Fibroblast of skin of left quadriceps (primary cell): ENCODE measurements at places on chromosomes 7 and 10.
A peak's percentile ranks its signal among the peaks of the same experiment; 100 is the strongest.

- DNase-seq, result no peak
Measured at GRCh38 chr10:3399756-3400155, 227.2 kb upstream of the PITRM1 start.

DNA sequence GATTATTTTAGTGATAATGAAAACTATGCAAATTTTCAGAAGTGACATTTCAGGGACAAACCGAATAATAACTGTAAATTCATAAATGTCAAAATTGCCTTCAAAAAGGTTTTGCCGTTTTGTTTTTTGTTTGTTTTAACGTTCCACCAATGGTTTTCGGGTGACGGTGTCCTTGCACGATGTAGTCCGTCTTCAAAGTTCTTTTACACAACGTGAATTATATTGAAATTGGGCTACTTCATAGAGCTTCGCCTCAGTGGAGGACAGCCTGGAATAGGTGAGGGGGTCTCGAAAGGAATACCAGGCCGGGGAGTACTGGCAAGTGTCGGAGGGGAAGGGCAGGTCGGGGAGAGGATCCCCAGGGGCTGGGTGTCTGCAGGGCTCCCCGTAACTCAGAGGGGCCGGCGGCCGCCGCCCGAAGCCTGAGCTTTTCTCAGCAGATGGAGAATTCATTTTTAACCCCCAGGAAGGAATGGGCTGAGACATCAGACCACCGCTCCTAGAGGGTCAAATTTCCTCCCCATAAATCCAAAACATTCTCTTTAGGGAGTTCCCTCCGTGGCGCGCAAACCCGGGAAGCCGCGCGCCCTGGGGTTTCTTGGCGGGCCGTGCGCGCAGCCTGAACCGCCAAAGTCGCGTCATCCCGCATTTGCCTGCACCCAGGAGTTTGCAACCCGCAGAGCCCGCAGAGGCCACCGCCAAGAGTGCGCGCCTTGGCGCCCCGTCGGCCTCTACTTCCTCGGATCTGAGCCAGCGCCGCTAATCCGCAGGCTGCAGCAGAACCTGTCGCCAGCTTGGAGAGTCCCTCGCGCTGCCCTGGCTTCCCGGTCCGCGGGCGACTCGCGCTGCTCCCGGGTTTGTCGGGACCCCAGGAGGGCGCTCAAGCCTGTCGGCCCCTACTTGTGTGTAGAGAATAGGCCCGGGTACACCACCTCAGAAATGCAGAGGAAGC is 17.3 kb upstream of the EVX1 start:
- DNase-seq, result no peak

GRCh38 chr10:103204353-103205255 is 11.5 kb upstream of the NT5C2 start:
- no peak for DNase-seq

GRCh38 chr10:28291881-28292297 is 11.0 kb downstream of the MPP7 start:
- DNase-seq, result peak; percentile 25

DNA sequence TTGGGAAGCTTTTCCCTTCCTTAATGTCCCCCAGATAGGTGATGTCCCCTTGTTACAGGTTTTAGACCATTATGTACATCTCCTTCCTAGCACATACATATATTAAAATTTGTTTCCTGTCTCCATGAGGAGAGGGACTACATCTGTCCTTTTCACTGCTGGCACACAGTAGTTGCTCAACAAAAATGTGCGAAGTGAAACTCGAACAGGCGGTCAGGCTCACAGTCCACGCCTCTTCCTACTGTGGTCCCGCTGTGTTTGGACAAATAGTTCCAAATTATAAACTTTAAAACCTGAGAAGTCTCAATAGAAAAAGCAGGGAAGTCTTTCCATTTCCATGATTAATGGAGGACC is 1.2 kb upstream of the HHEX start:
- DNase-seq, result no peak

GRCh38 chr7:44967571-44968446 is 11.0 kb downstream of the MYO1G start:
- no peak for DNase-seq

GRCh38 chr7:110548372-110548771 is 542.6 kb upstream of the LRRN3 start:
- DNase-seq, result no peak

GRCh38 chr7:191105-191980 is 1.0 kb upstream of the FAM20C start:
- DNase-seq, result peak; percentile 38

GRCh38 chr7:112509402-112509801 is 28.6 kb downstream of the LSMEM1 start:
- no peak for DNase-seq

GRCh38 chr10:125691160-125691981 is 8.4 kb upstream of the TEX36 start:
- peak; percentile 24 for DNase-seq

GRCh38 chr7:112296432-112296831 is 89.9 kb downstream of the ZNF277 start:
- DNase-seq, result no peak

- DNase-seq, result no peak
Measured at GRCh38 chr7:129804890-129805719, 147.7 kb downstream of the UBE2H start.

- DNase-seq, result no peak
Measured at GRCh38 chr10:92327445-92328433, 36.8 kb downstream of the MARCHF5 start.

DNA sequence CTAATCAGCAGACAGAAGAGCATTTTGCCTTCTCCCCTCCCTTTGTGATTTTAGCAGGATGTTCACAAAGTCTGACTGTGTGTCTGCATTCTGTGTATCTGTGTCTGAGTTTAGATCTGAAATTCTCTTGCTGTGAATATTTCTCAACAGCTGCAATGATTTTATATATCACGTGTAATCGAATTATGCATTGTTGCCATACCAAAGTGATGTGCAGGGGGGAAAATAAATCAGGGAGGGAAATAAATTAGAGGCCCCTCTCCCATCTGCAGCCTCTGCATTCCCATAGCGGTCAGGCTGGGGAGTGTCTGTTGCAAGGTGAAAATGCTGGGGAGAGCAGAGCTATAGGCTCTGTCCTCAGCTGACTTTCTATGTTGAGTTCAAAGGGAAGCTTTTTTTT is 209.0 kb downstream of the LRMDA start:
- DNase-seq, result peak; percentile 47

- DNase-seq, result no peak
Measured at GRCh38 chr7:149468208-149468607, 7.3 kb upstream of the ZNF777 start.

DNA sequence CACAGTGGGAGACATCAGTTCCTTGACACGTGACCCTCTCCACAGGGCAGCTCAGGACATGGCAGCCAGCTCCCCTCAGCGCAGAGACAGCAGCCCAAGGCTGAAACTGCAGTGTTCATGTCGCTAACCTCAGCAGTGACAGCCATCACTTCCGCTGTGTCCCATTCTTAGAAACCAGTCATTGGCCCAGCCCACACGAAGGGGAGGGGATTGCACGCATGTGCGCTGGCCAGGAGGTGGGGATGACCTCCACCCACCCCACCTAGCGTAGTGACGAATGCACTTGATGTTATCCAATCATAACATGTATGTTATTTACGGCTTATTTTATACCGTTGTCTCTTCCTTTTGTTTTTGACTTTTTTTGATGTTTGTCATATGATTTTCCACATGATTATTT is 36.9 kb upstream of the EGFR start:
- DNase-seq, result no peak

DNA sequence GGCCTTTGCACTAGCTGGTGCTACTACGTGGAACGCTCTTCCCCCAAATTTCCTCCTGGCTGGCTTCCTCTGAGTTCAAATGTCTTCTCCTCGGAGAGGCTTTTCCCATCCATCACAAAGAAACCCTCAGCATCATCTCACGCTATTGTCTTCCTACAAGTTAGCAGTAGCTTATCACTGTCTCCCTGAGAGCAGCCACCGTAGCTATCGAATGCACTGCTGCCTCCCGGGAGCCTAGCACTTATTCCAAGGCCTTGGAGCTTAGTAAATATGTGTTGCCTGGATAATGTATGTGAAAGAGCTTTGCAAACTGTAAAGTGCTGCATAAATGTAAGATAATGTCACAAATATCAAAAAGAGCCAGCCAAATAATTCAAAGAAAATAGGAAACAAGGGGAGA is 124.4 kb downstream of the KCNMA1 start:
- DNase-seq, result no peak

- no peak for DNase-seq
Measured at GRCh38 chr7:121046893-121047468, 58.5 kb downstream of the CPED1 start.

- no peak for DNase-seq
Measured at GRCh38 chr10:89217057-89217990, 10.2 kb upstream of the CH25H start.

GRCh38 chr10:98636921-98637329 is 190.2 kb upstream of the HPS1 start:
- DNase-seq, result no peak

DNA sequence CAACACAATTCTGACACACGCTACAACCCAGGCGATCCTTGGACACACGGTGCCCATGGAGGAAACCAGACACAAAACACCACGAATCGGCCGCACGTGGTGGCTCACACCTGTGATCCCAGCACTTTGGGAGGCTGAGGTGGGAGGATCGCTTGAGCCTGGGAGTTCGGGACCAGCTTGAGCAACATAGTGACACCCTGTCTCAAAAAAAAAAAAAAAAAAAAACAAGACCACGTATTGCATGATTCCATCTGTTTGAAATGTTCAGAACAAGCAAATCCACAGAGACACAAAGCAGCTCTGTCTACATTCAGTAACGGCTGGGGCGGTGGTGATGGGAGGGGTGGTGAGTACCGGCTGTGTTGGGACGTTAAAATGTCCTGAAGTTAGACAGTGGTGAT is 25.2 kb downstream of the ADAP1 start:
- no peak for DNase-seq

DNA sequence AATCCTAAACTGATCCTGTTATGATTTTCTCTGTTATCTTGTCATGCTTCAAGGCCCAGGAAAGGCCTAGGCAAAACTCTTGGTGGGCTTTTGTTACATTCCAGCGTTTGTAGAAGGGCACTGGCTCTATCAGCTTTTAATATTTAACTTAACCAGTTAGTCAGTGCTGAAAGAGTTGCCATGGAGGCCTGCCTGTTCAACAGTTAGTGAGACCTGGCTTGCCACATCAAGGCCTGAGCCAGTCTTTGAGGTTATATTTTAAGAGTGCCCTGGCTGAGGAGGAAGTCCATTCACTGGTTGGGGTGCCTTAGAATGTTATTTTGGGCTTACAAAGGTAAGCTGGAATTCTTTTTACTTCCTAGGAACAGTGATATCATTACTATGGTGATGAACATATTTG is 144.1 kb upstream of the NRG3 start:
- DNase-seq, result no peak

GRCh38 chr10:54194806-54195205 is 606.2 kb downstream of the PCDH15 start:
- no peak for DNase-seq

- no peak for DNase-seq
Measured at GRCh38 chr7:10824154-10824553, 149.5 kb upstream of the PHF14 start.

GRCh38 chr10:31317652-31318381 is 1.2 kb upstream of the ZEB1 start:
- no peak for DNase-seq

DNA sequence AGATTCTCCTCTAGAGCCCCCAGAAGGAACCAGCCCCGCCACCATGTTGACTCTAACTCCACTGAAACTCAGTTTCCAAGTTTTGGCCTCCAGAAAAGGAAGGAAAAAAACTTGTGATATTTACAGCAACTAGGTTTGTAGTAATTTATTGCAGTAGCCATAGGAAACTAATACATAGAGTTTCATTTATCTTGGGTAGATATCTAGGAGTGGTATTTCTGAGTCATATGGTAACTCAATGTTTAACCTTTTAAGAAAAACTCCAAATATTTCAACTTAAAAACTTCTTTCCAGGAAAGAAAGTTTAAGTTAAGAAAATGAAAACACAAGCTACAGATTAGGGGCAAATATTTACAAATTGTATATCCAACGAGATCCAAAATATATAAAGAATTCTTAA is 576.7 kb downstream of the KCNMA1 start:
- no peak for DNase-seq

DNA sequence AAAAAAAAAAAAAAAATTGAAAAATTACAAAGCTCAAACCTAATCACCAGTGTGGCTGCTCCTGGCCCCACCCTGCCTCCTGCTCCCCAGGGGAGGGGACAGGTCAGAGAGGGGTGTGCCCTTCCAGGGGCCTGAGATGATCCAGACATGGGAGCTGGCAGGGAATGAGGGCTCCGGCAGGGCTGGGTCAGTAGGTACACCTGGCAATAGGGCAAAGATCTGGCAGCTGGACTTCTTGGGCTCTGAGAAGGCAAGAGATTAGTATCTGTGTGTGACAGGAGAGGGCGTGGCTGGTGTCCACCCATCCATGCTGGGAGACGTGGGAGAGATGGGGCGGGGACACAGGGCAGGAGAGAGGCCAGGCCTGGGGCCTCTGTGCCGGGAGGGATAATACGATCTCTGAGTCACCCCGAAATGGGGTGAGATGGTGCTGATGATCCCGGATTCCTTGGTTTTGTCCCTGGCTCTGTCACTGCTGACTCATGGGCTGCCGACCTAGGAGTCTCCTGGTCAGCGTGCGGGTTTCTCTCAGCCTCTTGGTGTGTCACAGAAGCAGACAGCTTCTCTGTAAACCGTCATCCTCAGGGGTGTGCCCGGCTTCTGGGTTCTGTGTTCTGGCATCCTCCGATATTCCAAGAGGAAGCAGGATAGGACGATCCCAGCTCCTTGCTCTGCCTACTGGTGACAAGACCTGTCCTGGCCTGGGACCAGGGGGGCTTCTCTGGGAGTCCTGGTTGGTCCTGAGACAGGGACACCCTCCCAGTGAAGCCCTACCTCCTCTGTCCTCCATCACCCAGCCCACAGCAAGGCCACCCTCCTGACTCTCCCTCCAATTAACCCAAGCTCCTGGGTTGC is 8.2 kb upstream of the CLDN4 start:
- DNase-seq, result peak; percentile 51

DNA sequence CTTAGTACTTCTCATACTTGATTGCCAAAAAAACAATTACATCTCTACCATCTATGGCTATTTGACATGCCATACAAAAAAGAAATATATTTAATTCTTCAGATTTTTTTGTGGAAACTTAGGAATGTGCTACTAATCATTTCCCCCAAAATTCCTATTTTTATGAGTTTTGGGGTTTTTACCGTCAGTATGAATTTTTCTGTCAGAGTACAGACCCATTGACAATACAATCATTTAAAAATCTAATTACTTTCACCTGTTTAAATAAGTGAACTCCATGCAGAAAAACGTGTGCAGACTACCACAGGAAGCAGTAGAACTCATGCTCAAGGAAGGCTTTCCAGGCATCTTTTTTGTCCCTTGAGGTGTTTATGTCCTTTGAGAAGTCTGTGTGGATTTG is 48.8 kb upstream of the FOXP2 start:
- DNase-seq, result peak; percentile 50

GRCh38 chr10:70853038-70853437 is 35.3 kb downstream of the PCBD1 start:
- no peak for DNase-seq

GRCh38 chr10:130474591-130474990 is 338.4 kb downstream of the GLRX3 start:
- no peak for DNase-seq

DNA sequence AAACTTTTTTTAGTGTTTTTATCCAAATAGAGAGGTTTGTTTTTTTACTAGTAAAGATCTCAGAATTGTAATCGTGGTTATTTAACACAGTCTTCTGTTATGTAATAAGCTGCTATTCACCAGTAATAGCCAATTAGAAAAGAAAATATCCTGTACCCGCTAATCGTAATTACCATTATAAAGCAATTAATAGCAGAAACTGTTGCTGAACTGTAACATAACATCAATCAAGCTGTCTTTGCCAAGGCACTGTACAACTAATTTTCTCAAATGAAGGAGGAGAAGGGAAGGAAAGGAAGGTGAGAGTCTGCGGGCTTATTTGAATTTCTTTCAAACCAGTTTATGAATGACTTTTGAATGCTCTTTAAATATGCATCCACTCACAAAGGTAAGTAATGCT is 9.3 kb downstream of the ZNF277 start:
- no peak for DNase-seq
